ENCODE measurements at places on chromosomes 13 and 19.

GRCh38 chr13:54643863-54644262 lies 1615.2 kb downstream of the OLFM4 start:
- DNase-seq: no peak

GRCh38 chr13:33730619-33731018 lies 87.3 kb upstream of the RFC3 start:
- DNase-seq: no peak

GRCh38 chr13:73880365-73880764 lies 253.8 kb downstream of the KLF12 start:
- DNase-seq: peak; percentile 31

DNA sequence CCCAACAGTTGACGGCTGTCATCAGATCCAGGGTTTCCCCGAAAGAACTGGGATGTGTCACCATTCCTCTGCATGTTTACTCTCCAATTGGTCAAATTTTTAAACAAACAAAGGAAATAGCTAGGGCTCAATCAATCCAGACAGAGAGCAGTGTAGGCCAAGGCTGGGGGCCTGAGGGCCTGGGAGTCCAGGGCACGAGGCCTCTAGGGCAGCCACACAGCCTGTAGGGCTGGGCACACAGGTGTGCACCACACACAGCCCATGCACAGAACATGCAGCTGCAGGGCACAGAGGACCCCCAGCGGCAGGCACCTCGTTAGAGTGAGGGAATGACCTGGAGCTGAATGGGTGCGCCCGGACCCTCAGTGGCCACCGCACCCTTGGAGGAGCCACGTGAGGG lies 9.5 kb downstream of the MIER2 start:
- no peak for DNase-seq

DNA sequence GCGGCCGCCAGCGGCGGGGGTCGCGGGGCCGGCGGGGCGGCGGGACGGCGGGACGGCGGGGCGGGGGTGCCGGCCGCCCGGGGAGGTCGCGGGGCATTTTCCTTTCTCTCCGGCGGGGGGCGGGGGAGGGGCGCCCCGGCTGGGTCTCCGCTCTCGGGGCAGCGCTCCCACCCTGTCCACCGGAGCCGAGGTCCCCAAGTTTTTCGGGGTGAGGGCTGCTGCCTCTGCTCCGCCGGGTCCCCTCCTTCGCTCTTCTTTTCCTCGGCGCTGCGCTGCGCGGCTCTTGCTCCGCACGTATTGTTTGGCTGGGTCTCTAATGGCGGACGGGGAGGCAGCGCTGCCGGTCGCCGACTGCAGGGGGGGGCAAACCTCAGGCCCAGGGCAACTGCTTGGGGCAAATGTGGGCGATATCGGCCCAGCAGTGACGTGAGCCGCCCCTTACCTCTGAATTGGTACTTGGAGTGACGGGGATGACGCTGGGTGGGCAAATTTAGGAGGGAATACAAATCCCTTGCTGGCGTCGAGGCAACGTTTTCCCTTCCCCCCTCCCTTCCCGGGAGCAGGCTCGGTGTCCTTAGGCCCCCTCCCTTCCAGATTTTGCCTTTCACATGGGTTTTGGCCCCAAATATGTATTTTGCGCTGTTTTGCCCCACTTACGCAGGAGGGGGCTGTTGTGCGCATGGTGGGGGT lies 759 bp downstream of the ZMYM2 start:
- DNase-seq: peak; percentile 58

DNA sequence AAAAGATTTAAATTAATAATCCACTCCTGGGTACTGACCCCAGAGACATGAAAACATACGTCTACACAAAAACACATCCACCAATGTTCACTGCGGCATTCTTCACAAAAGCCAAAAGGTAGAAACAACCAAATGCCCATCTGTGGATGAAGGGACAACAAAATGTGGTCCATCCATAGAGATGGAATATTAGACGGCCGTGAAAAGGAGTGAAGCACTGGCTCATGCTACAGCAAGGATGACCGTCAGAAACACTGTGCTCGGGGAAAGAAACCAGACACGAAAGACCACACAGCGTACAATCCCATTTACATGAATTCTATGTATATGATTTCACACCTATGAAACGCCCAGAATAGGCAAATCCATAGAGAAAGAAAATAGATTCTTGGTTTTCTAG lies 6.1 kb downstream of the RDH13 start:
- DNase-seq: no peak

DNA sequence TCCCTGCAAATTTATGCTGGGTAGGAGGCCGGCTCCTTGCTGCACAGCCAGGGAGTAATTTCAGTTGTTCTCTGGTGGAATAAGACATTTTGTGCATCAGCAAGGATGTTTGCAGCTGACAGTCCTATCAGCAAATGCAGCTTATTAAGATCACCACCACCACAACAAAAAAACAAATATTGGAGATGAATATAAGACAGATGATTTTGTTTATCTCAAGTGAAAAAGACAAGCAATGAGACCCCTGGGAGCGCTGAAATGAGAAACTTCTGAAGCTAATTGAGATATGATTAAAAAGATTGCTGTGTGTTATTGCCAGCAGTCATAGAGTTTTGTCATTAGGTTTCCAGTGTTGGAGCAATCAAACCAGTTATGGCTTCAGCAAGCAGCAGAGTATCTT lies 505.6 kb downstream of the GPC6 start:
- DNase-seq: no peak

DNA sequence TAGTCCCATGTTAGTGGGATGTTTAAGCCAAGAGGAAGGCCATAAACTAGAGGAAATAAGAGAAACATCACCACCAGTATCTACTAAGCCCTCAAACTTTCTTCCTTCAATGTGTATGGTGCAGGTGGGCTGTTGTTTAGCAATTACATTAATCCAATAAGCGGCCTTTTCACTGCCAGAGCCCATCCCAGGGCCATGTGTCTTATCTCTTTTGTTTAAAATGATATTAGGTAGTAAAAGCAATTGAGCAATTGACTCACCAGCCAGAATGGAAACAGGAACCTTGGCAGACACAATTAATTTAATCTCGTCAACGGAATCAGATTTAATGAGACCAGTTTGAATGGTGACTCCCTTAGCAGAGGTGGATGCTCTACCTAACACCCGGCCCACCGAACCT lies 1503.5 kb downstream of the UQCRFS1 start:
- DNase-seq: no peak

DNA sequence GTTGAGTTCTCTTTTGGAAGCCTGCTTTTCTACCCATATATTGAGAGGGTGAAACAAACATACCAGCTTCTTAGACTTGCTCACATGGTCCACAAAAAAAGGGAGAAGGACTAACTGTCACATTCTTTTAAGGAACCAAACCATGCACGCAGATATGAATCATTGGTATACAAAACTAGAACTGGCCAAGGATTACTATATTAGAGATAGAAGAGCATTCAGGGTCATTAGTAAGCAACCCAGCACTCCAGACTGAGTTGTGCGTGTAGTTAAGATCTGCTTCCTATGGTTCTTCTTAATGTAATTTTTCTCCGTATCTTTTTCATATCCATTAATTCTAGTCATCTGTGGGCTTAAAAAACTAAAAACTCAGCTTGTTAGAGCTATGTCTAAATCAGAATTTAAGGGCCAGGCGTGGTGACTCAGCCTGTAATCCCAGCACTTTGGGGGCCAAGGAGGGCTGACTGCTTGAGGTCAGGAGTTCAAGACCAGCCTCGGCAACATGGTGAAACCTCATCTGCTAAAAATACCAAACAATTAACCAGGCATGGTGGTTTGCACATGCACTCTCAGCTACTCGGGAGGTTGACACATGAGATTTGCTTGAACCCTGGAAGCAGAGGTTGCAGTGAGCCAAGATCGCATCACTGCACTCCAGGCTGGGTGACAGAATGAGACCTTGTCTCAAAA lies 19.6 kb downstream of the ALG5 start:
- DNase-seq: peak; percentile 69

DNA sequence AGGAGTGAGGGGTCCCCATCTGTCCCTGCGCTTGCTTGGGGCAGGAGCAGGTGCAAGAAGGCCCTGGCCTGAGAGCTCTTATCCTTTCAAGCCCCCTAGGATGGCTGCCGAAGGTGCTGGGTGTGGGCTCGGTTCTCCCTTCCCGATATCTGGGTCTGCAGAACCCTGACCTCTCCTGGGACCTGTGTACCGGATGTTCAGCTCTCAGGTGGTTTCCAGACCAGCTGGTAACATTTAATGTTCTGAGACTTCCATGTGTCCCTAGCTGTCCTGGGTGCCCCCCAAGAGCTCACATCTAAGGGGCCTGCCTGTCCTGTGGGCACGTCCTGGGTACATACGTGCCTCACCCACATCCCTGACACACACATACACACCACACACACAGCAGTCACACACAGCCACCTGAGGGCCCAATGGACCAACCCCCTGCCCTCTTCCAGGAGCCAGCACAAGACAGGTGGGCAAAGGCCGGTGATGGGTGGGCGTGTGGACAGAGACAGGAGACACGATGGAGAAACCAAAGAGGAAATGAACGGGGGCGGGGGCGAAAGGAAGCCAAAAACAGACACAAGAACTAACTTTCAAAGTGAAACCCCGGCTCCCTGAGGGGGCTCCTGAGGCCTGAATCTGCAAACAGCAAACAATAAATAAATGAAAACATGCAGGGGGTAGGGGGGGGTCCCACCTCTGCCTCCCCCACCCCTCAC lies 124.3 kb downstream of the PTPRS start:
- DNase-seq: no peak

- DNase-seq: no peak
Measured at GRCh38 chr13:113607056-113607888, 22.7 kb downstream of the TFDP1 start.

DNA sequence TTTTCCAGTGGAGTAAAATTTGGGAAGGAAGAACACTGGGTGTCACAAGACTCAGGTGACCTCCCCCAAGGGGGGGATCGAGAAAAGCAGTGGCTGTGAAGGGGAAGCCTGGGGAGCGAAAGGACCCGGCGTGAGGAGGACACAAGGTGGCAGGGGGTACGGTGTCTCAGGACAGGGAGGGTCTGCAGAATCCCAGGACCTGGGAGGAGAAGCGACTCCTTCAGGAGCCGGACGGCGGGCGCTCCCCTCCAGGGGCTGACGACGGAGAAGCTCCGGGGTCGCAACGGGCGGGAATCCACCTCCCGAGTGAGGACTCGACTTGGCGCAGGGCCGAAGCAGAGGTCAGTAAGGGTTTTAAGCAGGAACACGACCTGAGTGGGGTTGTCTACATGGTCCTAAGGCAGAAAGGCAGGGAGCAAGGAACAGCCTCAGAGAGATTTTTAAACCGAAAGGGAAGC lies 529 bp downstream of the ZNF836 start:
- DNase-seq: no peak

GRCh38 chr13:80157261-80157932 lies 183.5 kb downstream of the SPRY2 start:
- DNase-seq: peak; percentile 43

DNA sequence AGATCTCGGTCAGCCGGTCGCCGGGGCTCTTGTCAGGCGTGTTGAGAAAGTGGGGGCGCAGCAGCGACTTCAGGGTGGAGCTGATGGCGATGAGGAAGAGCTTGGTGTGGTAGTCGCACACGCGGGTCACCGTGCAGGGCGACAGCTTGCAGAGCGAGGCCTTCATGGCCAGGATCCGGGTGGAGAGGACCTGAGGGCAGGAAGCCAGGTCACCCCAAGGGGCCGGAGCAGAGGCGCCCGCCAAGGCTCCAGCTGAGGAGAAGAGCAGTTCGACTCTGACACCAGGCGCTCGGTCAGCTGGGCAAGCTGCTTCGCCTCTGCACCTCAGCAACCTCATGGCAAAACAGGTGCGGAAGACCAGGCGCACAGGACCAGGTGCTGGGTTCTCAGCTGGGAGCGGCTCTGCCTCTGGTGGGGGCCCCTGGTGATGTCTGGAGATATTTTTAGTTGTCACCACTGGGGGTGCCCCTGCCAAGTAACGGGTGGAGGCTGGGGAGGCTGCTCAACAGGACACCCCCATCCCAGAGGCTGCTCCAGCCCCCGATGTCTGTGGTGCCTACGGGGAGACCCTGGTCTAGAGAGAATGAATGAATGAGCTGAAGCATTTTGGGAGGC lies 15.9 kb downstream of the CFD start:
- DNase-seq: no peak

- DNase-seq: no peak
Measured at GRCh38 chr13:38981096-38981495, 9.5 kb downstream of the STOML3 start.

DNA sequence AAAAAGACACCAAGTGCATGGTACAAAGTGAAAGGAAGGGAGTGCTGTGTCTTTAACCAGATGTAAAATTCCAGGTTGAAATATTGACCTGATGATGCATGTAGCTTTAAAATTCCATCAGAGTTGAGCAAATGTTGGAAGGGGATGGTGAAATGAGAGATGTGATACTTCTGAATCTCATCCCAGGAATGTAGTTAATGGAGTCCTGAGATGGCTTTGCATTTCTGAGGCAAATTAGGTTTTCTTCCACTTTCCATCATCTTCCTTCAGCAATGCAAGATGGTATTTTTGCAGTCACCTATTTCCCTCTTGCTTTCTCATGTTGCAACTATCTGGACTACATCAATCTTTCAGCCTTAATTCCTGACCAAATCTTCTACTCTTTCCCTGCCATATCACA lies 194.1 kb upstream of the MIR17HG start:
- DNase-seq: peak; percentile 27

DNA sequence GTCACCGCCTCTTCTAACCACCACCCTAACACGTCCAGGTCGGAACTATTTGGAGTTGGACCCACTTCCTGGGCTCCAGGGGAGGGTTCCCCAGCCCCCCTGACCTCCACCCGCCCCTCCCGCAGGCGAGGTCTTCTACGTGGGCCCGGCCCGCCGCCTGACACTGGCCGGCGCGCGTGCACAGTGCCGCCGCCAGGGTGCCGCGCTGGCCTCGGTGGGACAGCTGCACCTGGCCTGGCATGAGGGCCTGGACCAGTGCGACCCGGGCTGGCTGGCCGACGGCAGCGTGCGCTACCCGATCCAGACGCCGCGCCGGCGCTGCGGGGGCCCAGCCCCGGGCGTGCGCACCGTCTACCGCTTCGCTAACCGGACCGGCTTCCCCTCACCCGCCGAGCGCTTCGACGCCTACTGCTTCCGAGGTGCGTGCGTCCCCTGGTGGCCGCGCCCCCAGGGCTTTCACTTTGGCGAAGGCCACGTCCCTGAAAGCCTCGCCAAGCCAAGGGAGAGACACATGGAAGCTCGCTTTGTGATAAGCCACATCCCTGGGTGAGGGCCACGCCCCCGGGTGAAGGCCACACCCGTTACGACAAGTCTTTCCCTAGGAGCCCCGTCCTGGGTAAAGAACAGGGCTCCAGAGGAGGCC lies 13.2 kb downstream of the NCAN start:
- peak; percentile 77 for DNase-seq

DNA sequence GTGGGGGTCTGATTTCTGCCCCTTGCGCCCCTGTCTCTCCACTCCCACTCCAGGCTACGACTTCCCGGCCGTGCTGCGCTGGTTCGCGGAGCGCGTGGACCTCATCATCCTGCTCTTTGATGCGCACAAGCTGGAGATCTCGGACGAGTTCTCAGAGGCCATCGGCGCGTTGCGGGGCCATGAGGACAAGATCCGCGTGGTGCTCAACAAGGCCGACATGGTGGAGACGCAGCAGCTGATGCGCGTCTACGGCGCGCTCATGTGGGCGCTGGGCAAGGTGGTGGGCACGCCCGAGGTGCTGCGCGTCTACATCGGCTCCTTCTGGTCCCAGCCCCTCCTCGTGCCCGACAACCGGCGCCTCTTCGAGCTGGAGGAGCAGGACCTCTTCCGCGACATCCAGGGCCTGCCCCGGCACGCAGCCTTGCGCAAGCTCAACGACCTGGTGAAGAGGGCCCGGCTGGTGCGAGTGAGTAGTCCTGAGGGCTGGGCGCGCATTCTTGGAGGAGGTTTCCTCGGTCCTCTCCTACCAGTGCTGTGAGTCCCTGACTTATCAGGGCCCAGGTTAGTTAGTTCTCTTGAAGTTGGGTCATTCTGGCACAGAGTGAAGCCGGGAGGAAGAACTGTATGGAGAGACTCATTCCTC lies 12.7 kb downstream of the EHD2 start:
- no peak for DNase-seq

GRCh38 chr13:30147421-30147820 lies 159.9 kb downstream of the KATNAL1 start:
- no peak for DNase-seq
